ENCODE measurements at places on chromosomes 5 and 9.

GRCh38 chr9:36136894-36137391 lies 410 bp downstream of the GLIPR2 start:
- DNase-seq = no peak

DNA sequence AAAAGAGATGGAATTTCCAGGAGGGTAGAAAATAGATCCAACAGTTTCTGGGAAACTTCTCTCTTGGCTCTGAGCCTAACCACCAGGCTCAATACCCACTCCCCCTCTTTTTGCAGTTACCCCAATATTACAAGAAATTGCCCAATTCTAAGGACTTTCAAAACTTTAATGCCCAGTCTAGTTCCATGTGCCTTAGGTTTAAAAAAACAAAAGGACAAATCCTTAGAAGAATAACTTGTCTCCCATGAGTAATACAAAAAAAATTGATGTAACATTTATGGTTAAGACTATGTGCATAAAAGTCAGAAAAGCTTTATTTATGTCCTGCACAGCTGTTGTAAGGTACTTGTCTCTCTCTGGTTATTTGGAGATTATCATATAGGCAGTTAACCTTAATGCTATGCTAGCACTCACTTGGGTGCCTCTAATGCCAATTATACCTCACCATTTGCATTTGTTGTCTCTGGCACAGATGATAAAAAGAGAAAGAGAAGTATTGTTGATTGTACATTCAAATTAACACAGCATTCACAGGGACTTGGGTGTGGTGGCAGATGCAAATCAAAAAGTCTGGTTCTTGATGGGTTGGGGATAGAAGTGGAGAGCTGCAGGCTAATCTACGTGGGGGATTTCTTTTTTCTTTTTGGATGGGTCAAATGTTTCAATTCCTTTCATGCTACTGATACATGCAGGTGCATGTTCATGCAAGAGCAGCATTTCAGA lies 159.4 kb downstream of the PIK3R1 start:
- no peak for DNase-seq

GRCh38 chr9:108575276-108575675 lies 280.5 kb downstream of the ACTL7B start:
- no peak for DNase-seq

DNA sequence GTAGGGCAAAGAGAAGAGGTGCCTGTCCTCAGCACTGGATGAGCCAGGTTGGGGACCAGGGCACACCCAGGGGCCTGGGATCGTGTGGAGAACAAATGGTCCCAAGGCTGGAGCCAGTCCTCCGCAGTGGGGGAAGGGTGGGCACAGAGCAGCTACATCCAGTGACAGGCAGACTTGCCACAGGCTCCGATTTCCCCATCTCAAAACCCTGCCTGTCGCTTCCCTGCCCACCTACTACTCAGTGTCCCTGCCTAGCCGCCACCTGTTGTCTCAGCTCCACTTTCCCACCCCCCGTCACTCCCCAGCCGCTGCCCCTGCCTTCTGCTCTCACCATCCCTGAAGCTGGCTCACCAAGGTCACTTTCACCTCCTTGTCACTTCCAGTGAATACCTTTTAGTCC lies 13.9 kb upstream of the ENHO start:
- DNase-seq = no peak

DNA sequence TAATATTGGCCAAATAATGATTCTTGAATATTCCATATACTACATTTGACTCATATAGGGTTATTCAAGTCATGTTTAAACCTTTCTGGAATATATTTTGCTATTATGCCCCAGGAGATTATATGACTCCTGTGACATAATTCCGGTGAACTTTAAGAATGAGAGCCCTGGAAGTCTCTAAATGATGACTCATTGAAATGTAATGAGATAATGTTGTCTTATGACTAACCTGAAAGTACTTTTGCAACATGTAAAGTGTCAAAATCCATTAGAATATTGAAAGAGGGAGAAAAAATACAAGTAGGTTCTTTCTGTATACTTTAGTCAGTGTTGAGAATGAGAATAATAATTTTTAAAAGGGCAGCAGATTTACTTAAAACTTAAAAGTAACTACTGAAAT lies 830.4 kb downstream of the MAT2B start:
- DNase-seq = peak; percentile 18

- DNase-seq = no peak
Measured at GRCh38 chr5:93723005-93723404, 18.4 kb downstream of the POU5F2 start.

DNA sequence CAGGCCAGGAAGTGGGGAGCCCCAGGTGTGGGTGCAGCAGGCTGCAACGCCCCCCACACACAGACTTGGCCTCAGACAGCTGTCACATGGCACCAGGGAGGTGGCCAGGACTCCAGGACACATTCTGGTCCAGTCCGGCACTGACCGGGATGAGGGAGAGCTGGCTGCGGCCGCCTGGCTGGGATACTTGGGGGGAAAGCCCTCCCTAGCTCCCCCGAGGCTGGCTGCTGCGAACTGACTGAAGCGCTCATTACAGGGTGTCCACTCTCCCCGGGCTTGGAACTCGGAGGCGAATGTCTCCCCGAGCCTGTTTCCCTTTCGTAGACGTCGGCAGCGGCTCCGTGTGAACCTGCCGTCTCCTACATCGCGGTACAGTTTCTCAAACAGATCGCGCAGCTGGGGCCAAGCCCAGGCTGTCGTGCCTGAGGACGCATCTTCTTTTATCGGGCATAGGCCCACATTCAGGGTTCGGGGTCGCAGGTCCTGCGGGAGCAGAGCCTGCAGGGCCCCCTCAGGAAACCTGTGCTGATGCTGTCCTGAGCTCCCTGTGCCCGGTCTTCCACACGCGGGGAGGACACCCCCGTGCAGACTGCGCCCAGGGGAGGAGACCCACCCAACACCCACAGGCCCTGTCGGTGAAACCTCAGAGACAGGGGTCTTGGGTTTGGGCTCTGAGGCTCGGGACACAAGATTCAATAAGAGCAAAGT lies 19.8 kb downstream of the NACC2 start:
- DNase-seq = no peak

DNA sequence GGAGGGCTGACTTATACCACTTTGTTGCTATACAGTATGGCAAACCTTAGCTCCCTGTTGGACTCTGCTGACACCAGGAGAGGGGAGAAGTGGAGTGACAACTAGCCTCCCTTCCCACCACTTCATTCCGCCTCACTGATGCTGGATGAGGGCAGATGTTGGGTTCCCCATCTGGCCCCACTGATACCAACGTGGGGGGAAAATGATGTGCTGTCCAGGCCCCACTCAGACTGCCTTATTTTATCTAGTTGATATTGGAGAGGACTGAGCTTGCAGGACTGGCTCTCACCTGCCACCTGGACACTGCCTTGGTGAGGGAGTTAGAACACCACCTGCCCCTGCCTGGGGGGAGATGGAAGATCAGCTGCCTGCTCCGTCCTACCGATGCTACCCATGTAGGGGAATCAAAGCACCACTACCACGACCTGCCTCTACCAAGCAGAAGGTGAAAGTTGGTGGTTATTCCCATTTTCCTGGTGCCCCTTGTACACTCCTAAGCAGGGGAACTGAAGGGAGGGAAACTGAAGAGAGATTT lies 292.1 kb downstream of the GADD45G start:
- DNase-seq = no peak

DNA sequence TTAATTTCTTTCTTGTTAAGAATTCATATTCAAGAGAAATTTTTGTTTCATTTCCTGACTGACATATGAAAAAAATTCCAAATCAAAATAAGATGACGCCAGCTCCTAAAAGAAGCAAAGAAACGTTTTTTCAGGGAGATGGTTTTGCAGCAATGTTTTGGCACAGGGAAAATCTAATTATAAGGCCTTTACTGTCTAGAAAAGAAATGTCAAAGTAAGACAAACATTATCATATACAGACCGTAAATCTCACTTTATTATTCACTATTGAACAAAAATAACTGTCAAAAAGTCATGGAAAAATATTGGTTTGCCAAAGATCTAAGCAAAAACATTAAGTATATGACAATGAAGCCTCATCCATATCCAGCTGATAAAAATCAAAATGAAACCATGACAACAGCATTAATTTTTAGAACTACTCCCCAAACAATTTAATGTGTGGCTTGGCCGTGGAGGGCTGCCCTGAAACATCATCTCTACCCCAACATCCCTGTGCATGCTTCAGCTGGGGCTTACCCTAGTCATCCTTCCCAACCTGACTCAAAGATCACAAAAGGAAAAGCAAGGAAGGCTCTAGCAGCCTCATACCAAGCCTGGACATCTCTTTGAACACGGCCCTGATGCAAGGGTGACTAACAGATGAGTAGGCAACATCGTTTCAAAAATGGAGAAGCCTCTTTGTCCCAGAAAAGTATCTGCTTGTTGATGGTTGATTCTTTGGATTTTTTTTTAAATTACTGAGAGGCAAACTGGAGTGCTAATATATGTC lies 95.6 kb downstream of the ARSB start:
- no peak for DNase-seq

DNA sequence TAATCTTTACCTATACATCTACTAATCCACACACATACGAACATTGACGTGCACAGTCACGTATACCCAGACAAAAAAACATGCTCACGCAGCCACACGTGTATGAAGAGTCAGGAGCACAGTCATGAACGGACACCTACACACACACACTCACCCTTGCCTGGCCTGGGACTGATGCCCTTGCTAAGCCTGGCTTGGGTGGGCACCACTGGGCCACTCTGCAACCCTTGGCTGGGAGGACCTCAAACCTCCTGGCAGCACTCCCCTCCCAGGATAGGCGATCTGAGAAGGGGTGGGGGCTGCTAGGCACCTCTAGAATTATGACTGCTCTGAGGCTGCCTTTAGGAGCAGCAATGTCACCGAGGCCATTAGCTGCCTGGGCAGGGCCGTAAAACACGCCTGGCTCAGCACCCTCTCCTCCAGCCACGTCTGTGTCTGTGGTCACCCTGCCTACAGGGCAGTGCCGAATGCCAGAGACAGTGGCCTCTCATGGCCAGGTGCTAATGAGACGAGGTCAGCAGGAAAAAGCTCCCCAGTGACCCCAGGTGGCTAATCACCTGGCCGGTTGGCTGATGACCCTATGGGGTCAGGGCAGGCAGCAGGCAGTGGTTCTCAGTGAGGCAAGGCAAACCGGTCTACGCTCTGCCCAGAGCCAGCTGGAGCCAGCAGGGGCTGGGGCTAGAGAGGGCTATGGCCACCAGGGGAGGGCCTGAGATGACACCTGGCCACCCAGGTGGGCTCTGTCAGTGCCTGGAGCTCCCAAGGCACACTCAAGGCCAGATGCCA lies 33.7 kb upstream of the MVB12B start:
- DNase-seq = no peak

- DNase-seq = no peak
Measured at GRCh38 chr5:73997960-73998359, 372.0 kb downstream of the ARHGEF28 start.

DNA sequence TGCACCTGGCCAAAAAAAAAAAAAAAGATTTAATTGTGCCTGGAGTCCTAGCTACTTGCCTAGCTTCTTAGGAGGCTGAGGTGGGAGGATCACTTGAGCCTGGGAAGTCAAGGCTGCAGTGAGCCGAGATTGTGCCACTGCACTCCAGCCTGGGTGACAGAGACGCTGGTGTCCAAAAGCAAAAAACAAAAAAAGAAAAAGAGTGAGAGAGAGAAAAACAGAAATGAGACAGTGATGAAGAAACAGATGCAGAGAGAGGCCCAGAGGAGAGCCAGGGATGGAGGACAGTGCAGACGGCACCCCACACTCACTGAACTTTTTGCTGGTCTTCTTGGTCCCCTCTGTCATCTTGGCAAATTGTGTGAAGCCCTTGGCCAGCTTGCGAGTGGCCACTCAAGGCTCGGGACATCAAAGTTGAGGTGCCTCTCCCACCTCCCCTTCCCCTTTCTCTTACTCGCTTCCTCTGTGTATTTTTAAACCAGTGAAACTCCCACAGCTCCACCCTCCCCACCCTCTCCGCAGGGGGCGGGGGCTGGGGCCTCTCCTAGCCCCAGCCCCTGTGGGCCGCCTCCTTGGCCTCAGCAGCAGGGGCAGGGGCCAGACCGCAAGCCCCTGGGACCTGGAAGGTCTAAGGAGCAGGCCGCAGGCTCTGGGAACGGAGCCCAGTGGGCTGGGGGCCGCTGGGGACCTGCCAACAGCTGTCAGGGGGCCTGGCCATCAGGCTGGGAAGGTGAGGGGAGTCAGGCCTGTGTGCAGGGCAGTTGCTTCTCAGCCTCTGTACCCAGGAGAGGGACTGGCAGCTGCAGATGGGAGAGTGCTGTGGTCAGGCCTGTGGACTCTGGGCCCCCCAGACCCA lies at the start of gene SH2D3C:
SH2D3C (minus strand) TSS at position 387 of the 856 bp plus-strand sequence; CDS start at position 348, 39 bp downstream.
- DNase-seq = no peak

GRCh38 chr5:137147346-137147745 lies 351.8 kb downstream of the SPOCK1 start:
- DNase-seq = no peak

- no peak for DNase-seq
Measured at GRCh38 chr5:62791059-62791458, 212.4 kb downstream of the LRRC70 start.

DNA sequence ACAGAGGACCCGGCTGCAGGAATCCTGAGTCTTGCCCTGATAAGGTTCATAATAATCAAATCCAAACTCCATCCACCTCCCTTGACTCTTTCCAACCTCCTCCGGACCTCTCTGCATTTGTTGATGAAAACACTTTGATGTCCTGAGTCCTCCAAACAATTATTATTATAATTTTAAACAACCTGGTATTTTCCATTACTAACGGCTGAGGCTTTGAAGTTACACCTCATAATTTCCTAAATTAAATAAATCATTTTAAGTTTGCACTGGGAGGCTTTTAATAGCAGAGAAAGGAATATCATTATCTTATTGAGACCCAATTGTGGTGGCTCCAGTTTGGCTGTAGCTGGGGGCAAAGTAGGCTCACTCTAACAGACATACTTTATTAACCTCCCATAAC lies 9.5 kb downstream of the MSX2 start:
- no peak for DNase-seq

DNA sequence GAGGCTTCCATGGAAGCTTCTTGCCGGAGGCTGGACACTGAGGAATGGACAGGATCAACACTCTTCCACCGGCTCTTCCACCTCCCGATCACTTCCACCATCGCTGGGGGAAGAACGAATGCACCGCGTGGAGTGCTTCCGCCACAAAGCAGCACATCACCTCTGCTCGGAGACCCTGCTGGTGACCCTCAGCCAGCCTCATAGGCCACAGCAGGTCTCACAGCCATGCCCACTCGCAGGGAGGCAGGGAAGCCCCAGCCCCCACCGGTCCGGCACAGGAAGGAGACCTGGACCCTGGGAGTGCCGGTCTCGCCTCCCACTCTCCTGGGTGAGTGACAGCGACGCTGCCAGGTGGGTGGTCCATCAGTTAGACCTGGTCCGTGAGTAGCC lies 4.7 kb downstream of the MRPL36 start:
- no peak for DNase-seq

DNA sequence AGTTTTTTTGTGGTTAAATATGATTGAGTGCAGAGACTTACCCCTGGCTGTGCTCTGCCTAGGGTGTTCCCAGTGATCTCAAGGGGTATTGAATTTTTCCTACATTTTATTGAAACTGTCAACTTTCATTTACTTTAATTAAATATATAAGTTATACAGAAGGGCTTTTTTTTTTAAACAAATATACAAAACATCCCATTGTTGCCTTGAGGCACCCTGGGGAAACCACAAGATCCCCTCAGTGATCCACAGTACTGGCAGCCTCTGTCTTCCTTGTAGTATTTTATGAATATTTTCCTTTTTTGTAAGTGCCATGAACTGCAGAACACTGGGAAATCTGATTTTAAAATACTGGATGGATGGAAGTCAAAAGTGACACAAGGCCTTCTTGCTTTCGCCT lies 123.7 kb downstream of the TLE1 start:
- DNase-seq = no peak

GRCh38 chr5:41641621-41642020 lies 131.2 kb upstream of the PLCXD3 start:
- DNase-seq = peak; percentile 37

- no peak for DNase-seq
Measured at GRCh38 chr5:67065237-67065636, 131.4 kb downstream of the CD180 start.

- DNase-seq = peak; percentile 41
Measured at GRCh38 chr5:19531374-19531952, 456.5 kb downstream of the CDH18 start.
